ENCODE measurements at places on chromosomes 3 and 15.

DNA sequence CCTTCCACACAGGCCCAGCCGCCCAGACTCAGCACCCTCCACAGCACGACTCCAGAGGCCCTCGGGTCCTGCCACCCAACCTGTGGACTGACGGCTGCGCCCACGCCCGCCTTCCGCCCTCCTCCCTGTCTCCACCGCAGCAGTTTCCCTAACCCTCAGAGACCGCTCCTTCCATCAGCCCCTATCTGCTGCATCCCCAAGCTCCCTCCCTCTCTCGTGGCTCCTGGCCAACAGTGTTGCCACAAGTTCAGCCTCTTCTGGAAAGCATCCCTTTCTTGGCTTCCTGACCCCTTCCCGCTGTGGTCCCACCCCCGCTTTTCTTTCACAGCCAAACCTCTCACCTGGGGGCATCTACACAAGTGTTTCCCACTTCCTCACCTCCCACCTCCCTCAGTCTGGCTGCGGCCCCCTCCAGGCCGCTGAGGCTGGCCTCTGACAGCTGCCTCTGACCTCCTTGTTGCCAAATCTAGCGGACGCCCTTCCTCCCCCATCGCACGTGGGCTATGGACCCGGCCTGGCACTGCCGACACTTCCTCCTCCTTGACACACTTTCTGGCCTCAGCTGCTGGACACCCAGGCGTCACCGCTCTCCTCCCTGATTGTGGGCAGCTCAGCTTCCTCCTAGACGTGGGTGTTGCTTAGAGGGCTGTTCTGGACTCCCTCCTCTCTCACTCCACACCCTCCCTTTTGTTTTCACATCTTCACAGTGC is 168.8 kb upstream of the TLE3 start:
- DNase-seq = peak; percentile 17

- DNase-seq = no peak
These were observed 490.9 kb upstream of the ADAMTS9 start for GRCh38 chr3:65178703-65179102.

- no peak for DNase-seq
These were observed 11.0 kb downstream of the CHRNA7 start for GRCh38 chr15:32041294-32041693.

GRCh38 chr3:48411606-48412374 is 18.1 kb downstream of the PLXNB1 start:
- DNase-seq = no peak

GRCh38 chr3:136712941-136713340 is 39.2 kb downstream of the STAG1 start:
- DNase-seq = no peak

- DNase-seq = peak; percentile 16
These were observed 92.2 kb downstream of the KLHL25 start for GRCh38 chr15:85702321-85703101.

DNA sequence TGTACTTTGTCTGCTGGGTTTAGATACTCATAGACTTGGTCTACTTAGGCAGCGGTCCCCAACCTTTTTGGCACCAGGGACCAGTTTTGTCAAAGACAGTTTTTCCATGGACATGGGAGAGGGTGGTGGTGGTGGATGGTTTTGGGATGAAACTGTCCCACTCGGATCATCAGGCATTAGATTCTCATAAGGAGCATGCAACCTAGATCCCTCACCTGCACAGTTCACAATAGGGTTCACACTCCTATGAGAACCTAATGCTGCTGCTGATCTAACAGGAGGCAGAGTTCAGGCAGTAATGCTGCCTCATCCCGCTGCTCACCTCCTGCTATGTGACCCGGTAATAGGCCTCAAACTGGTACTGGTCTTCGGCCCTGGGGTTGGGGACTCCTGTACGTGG is 45.3 kb downstream of the CMSS1 start:
- no peak for DNase-seq

DNA sequence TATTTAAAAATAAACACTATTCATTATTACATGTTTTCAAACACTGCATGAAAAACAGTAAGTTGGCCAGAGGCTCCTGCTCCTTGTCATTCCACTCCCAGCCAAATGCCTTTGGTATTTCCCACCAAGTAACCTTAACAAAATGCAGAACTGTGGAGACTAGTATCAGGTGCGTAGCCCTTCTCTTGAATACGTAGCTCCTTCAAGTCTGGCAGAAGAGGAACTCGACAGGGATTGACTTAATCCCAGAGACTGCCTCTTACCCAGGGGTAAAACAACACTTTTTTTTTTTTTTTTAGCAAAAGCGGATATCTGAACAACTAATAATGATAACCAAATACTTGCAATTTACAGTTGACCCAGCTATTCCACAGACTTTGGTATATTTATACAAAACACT is 738 bp downstream of the COMMD2 start:
- DNase-seq = no peak

DNA sequence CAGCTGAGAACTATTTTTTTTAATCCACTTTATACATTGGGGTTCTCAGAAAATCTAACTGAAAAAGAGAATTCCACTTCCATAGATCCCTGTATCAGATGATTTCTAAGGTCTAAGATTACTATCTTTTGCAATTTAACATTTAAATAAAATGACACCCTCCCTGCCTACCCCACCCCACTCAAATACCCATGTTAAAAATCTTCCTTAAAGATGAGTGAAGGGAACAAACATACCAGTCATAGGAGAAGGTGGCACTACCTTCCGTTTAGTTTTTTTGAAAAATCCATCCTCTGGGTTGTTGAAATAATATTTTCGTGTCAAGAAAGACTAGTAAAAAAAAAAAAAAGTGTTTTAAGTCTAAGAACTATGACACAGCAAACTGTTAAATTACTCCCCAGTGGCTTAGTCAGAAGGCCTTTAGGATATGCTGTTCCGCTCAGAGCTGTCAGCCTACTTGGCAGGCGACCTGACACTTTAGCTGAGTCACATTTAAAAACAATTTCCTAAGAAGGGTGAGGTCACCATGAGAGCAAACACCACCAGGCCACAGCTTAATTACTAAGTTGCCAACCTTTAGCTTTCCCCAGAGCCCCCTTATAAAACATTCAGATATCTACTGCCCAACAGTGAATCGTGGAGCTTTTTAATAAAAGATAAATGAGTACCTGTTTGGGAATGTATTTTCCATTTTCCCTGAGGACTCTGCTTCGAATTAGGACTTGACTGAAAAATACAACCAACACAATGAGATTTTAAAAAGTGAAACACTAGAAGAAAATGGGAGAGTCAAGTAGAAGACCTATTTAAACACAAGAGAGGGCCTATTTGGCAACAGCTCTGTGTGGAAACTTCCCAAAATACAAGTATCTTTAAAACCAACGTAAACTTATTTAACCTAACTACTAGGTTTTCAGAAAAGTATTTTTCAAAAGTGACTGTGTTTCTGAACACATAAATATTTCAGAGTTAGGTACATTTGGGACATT is 9.6 kb downstream of the EMC3 start:
- no peak for DNase-seq

DNA sequence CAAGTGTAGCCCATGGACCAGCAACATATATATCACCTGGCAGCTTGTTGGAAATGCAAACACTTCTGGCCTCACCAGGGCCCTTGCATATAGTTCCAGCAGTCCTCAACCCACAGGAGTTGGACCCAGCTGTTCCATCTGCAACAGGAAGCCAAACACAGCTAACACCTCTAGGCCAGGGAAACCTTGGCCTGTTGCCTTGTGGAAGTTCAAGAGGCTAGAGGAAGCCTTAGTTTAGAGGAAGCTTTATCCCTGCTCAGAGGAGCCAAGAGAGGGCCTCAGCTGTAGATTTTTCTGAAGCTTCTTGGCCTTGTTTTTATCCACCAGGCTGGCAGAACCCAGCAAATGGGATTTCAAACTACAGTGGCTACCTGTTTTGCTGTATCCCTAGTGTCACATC is 11.4 kb downstream of the FHIT start:
- DNase-seq = no peak

DNA sequence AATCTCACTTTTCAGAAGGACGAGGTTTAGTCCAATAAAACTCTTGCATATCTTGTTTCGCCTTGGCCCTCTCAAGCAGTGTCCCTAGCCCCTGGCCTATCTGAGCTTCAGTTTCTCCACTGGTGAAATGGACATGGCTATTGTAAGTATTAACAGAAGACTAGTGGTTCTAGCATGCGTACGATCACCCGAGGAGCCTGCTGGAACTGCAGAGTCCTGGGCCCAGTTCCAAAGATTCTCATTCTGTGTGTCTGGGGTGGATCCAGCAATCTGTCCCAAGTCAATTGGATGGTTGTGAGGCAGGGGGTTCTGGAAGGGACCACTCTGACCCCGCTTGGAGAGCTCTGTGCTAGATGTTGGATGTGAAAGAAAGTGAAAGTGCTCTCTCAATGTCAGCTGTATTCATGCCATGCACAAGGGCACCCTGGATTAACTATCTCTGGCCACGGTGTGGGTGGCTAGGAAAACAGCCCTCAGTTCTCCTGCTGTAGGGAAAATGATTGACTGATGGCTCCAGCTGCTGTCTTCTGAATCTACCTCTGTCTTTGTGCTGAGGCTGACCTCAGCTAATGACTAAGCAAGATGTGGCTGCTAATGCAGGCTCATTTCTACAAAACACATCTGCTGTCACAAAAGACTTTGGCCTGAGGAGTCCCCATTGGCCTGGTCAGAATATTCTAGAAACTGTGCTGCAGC is 1.9 kb upstream of the PLA1A start:
- DNase-seq = no peak

- DNase-seq = no peak
These were observed 111.1 kb upstream of the VGLL3 start for GRCh38 chr3:87101861-87102625.

GRCh38 chr3:147099076-147099475 is 307.3 kb downstream of the ZIC4 start:
- DNase-seq = no peak

- DNase-seq = no peak
These were observed 58.5 kb downstream of the APBA2 start for GRCh38 chr15:28944286-28944685.

GRCh38 chr15:74396445-74397238 is 29.2 kb upstream of the CYP11A1 start:
- DNase-seq = no peak

DNA sequence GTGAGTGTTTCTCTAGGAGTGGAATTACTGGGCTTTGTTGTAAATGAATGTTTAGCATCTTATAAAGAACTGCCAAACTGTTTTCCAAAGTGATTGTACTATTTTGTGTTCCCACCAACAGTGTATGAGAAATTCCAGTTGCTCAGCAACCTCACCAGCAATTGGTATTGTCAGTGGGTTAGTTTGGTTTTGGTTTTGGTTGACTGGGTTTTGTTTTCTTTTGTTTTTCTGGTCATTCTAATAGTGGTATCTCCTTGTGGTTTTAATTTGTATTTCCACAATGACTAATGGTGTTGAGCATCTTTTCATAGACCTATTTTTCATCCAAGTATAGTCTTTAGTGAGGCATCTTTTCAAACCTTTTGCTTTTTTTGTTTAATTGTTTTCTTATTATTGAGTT is 27.1 kb downstream of the FILIP1L start:
- DNase-seq = no peak

DNA sequence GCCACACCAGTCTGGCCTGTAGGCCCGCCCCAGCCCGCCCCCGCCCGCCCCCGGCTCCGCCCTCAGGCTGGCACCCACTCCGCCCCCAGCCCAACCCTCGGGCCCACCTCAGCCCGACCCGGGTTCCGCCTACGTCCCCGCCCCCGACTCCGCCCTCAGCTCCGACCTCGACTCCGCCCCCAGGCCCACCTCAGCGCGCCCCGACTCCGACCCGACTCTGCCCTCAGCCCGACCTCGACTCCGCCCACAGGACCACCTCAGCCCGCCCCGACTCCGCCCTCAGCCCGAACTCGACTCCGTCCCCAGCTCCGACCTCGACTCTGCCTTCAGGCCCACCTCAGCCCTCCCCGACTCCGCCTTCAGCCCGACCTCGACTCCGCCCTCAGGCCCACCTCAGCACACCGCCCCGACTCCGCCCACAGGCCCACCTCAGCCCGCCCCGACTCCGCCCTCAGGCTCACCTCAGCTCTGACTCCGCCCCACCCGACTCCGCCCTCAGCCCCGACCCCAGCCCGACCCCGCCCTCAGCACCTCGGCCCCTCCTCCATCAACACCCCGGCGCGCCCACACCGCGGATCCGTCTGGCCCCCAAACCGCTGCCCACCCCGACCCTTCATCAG is at the start of gene RAB43:
RAB43 (minus strand) TSS at position 13 of the 620 bp plus-strand sequence. CDS start 315 bp downstream, outside the sequence.
- DNase-seq = peak; percentile 91

DNA sequence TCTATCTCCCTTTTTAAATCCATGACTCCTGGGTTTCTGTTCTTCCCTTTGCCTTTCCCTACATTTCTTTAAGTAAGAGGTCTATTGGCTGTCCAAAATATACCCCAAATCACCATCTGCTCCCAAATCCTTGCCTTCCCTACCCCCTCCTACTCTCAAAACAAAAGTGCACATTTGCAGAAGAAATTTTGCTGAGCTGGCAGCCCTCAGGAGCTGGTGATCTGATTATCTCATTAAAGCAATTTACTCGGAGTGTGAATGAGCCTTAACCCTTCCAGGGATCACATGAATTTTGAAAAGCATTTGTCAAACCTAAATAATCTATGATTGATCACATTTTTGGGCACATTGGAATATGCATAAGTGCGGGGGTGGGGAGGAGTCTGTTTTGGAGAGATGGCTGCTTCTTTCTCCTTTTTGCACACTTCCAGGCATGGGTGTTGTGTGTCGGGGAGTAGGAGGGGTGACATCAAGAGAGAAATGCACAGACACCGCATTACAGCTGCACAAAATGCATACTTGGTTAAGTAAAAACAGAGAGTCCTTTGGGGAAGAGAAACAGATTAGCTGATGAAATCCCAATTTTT is 892.6 kb downstream of the TUSC7 start:
- no peak for DNase-seq

DNA sequence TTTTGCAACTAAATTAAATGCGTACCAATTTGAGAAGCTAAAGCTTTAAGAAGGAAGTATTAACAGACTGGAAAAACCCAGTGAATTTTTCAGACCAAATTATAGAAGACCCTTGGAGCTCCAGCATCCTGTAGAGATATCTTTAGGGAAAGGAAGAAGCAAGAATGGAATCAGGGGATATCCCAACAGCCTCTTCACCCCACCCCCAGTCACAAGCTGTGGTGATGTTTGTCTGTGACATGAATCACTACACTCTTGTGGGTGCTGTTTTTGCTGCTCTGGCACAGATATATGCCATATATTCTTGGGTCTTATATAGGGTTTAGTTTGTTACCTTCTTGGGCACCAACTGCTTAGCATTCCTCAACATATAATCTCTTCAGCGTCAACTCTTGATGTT is 78.5 kb upstream of the BCL6 start:
- DNase-seq = no peak

DNA sequence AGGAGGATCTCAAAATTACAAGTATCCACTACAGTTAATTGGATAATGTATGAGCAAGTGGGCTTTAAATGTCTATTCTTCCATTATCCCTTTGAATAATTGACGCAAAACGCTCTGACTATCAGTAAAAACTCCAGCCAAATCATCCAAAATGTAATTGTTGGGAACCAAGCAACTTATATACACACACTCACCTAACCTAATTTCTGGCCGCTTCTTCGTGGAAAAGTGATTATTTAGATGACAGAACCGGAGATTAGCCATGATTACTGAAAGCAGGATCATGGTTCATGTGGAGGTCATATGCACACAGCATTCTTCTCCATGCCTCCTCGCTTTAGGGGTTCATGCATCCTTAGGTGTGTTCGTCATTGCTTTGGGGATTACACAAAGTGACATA is 992.4 kb downstream of the NAALADL2 start:
- DNase-seq = no peak

Data from effector memory CD8-positive, alpha-beta T cell (primary cell).